ENCODE measurements at places on chromosomes 3 and 15. TPM values are rescaled to one million over a fixed set of nuclear protein-coding genes. Genes with fewer than 3 reads are reported as not detected.

- DNase-seq: no peak
Observed at GRCh38 chr15:35477312-35478262, 68.4 kb downstream of the DPH6 start.

IL20RB gene
- 0.73 TPM for total RNA-seq

BNC1 gene
- 2.4 TPM for total RNA-seq

ASB7 gene
- 9.6 TPM for total RNA-seq

DNA sequence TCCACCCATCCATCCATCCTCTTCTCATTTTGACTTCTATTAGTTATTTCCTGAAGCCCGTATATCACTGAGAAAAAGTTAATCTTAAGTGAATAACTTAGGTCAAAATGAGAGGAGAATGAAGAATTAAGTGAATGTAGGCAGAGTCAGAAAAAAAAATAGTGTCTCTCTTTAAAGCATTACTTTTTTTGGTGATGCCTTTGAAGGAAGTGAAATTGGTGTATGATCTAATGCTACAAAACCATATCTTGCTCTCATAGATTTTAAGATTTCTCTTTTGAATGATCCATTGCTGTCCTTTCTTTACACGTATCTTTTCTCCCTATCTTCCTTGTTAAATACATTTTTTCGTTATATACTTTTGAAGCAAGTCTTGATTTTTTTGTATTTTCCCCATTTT, 23.4 kb downstream of the FNDC3B start:
- no peak for DNase-seq

DNA sequence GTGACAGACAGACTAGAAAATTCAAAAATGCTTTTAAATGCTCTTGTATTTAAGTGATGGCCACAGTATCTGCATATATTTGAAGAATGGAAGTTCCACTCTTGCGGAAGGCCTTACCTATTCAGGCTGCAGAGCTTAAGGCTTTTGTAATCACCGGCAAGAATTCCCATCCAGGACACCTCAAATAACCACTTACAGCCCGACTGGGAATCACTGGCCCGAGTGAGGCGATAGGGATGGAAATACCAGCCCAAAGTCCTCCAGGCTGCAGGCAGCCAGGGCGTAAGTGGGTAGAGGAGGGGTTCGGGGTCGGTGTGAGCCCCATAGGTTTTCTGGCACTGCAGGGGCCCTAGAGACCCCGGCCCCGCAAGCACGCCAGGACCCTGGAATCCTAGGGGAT, 9.5 kb downstream of the CMTM7 start:
- no peak for DNase-seq

DNA sequence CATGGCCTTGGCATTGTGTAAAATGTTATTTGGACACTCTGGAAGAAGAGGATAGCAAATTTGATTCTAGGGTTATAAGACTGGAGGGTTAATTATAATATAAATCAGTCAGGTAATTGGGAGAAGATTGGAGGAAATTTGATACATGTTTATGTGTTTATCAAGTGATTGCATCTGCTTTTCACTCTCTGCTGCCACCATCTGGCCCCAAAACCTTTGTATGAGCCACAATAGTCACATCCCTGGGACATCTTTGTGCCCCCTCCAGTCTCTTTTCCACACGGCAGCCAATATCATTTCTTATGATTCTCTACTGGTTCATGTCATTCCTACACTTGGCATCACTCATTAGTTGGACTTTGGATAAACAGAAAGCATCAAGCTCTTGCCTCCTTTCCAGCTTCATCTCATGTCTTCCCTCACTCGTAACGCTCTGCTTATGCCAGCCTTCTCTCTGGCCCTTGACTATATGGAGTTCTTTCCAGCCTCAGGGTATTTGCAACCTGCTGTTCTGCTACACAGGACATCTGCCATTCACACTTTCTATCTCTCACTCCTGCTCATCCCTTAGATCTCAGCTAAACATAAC, 602.3 kb upstream of the SUCLG2 start:
- peak; percentile 1 for DNase-seq

DNA sequence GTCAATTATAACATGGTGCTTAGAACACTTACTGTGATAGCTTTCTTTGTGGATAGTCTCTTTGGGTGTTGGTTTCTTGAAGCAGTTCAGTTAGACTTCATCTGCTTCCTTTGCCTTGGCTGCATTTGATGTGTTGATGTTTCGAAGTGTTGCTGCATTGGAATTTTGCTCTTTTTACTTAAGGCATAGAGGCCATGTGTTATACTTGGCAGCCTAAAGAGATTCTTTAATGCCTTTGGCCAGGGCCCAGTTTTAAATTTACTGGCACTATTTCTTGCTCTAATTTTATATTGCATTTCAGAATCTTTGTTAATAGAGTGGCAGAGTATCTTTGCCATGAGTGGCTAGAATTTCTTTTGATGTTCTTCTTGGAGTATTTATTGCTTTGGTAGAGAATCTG, 21.2 kb downstream of the NR1D2 start:
- DNase-seq: no peak

GOLGA8O gene
- total RNA-seq: 0.47 TPM

Data from PC-3 (cell line).